Activated T-cell treated with anti-CD3 and anti-CD28 coated beads, Interleukin-2, amount 50 U/mL, for 1 hour (primary cell): ENCODE measurements at places on chromosomes 1 and 21.

- DNase-seq = no peak
Observed at GRCh38 chr21:45366931-45367401, 38.0 kb upstream of the COL18A1 start.

DNA sequence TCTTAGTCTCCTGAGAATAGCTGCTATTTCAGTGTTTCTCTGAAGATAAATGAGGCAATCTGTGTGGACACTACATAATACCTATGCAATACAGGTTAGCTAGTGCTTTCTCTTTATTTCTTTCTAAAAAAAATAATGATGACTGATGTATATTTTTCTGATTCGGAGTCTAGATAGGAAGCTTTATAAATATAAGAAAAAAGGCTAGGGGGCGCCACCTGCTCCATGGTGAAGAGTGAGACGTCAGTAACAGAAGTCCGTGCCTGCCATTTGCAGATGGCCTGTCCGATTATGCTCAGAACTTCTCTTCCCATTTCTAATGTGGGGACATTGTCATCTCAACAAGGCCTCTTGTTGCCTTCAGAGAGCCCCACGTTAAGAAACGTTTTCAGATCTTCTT, 26.4 kb downstream of the QSOX1 start:
- no peak for DNase-seq

DNA sequence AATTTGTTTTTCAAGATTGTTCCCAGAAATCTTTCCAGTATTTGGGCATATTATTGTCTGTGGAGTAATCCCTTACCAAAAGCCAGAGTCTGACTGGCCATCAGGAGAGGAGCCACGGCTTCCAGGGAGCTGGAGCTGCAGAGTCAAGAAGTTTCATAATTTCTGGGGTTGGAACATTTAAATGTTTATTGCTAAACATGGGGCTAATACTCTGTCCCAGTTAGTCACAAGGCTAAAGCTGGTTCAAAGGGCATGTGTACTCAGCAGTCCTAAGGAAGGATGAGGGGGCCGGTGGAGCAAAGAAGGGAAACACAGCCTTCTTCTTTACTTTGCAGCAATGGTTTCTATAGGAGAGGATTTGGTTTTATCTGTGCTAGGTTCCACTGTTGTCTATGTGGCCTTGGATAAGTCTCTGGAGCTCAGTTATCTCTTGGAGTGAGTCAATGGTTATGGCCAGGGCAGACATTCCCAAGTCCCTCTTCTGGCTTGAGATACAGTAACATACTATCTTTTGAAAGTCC, 9.5 kb downstream of the DENND2D start:
- no peak for DNase-seq

DNA sequence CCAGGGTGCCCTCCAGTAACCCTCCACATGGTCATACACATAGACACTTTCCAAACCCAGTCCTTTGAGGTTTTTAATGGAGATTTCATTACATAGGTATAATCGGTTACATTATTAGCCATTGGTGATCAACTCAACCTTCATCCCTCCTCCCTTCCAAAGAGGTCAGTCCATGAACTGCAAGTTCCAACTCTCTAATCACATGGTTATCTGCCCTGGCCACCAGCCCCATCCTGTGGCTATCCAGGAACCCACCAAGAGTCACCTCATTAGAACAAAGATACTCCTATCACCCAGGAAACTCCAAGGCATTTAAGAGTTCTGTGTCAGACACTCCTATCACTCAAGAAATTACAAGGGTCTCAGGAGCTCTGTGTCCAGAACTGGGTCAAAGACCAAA, 12.2 kb downstream of the ATP1A4 start:
- no peak for DNase-seq

DNA sequence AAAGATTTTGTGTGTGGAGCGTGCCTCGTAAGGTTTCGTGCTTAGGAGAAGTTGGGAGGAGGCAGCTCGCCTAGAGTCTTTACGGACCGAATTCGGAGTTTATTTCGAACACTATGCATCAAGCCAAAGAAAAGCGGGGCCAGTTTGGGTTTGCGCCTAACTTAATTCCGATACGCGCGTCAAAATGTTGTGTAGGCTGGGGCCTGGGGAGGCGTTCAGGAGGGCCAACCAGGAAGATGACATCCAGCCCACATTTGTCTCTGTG, 6.4 kb downstream of the FOXD2 start:
- DNase-seq = no peak

GRCh38 chr1:156704930-156705320, 458 bp downstream of the CRABP2 start:
- DNase-seq = peak; percentile 49

DNA sequence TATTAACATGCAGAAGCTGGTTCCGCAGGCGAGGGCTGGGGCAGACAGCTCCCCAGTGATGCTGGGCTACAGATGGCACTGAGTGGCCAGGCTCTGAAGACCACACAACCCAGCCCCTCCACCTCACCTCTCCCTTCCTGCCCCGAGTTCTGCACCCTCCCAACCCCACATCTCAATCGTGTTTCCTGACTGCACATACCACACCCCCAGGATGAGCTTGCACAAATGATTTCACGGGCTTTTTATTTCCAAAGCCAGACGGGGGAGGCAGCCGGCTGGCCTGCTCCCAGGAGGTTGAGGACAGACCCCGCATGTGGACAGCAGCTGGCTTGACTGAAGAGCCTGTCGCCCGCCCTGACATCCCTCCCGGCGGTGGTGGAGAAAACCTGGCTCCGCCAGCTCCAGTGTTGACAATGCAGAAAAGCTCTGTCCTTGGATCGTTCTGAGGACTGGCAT, 21.4 kb upstream of the ALDH4A1 start:
- DNase-seq = no peak

- no peak for DNase-seq
Observed at GRCh38 chr1:151011154-151011850, 3.1 kb downstream of the PRUNE1 start.

GRCh38 chr1:206842854-206843253, 22.6 kb upstream of the IL20 start:
- no peak for DNase-seq

- DNase-seq = no peak
Observed at GRCh38 chr1:158002022-158002630, 8.7 kb downstream of the KIRREL1 start.

DNA sequence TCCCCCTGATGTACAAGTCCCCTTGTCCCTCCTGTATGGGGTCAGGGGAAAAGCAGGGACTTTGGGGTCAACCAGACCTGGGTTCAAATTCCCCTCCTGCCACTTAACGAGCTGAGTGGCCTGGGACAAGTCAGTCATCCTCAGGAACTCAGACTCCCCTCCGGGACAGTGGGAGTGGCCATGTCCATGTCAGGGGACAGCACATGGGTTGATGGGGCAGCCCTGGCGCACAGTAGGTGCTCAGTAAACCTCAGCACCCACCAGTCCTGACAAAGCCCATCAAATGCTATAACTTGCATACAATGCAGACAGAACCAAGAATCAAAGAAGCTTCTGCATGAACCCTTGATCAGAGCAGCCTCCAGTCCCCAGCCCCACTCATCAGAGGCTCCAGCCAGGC, 30.0 kb downstream of the MATN1 start:
- no peak for DNase-seq

GRCh38 chr1:1284221-1285101, 4.2 kb downstream of the SCNN1D start:
- DNase-seq = no peak

- DNase-seq = no peak
Observed at GRCh38 chr1:31327381-31327780, 30.5 kb downstream of the ZCCHC17 start.

GRCh38 chr1:228818928-228819630, 83.8 kb downstream of the RHOU start:
- DNase-seq = no peak

- no peak for DNase-seq
Observed at GRCh38 chr21:29453511-29453910, 154.8 kb downstream of the BACH1 start.

DNA sequence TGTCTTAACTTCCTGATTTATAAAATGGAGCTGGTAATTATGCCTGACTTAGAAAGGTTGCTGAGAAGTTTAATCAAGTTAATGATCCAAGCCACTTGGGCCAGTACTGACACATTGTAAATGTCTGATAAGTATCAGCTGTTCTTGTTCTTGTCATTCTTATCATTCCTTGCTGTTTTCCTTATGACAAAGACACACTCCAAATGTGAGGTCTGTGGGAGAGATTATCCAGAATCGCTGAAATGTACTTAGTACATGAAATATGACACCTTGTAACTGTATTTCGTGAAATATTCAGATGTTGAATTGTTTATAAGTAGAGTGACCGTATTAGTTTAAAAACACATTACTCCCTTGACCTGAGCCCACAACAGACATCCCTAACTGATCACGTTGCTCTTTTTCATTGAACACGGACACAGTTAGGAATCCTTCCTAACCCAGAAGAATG, 6.1 kb downstream of the AADACL4 start:
- DNase-seq = no peak

GRCh38 chr1:151197863-151198253, 494 bp upstream of the PIP5K1A start:
- no peak for DNase-seq

- no peak for DNase-seq
Observed at GRCh38 chr1:44603718-44604117, 70.6 kb downstream of the TMEM53 start.

- no peak for DNase-seq
Observed at GRCh38 chr1:203692565-203693470, 66.2 kb downstream of the ATP2B4 start.

DNA sequence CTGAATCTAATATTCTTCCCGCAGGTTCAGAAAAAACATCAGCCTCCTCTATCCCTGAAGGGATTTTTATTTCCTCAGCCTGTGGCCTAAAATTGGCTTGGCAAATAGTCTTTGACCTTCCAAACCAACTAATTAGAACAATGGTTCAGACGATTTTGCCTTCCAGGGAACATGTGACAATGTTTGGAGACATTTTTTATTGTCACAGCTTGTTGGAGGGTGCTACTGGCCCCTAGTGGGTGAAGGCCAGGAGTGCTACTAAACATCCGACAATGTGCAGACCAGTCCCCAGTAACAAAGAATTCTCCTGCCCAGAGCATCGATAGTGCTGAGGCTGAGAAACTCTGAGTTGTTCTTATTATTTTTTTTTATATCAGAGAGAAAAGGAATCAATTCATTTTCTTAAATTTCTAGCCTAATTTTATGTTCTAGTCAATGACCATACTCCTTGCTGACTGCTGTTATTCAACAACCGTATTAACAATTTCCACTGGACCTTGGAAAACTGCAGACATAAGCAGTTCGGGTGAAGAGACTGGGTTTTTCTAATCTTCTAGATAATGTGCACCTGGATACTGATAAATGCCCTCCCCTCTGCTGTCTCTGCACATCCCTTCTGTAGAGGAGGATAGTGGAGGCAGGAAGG, 280.7 kb downstream of the LMX1A start:
- DNase-seq = no peak

DNA sequence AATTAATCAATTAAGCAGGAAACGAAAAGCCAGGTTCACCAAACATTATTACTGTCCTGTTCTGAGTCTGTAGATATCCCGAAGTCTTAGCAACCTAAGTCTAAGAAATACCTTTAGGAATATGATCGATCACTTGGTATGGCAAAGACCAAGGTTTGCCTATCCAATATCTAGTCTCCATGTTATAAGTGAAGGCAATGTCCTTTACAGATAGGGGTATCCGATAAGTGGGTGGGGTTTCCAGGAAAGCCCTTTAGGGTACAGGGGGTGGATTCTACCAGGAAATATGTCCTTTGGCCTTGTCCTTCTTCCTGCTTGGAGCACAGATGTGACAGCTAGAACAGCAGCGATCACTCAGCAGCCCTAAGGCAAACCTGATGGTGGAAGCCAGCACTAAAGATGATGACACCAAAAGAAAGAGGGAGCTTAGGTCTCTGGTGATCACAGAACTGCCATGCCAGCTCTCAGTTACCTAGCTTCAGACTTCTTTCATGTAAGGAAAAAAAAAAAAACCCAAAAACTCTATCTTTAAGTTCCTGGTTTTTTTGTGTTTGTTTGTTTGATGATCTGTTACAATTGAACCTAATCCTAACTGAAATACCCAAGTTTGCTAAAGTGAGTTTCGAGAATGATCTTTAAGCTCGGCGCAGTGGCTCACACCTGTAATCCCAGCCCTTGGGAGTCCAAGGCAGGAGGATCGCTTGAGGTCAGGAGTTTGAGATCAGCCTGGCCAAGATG, 40.8 kb downstream of the DSTYK start:
- DNase-seq = no peak

DNA sequence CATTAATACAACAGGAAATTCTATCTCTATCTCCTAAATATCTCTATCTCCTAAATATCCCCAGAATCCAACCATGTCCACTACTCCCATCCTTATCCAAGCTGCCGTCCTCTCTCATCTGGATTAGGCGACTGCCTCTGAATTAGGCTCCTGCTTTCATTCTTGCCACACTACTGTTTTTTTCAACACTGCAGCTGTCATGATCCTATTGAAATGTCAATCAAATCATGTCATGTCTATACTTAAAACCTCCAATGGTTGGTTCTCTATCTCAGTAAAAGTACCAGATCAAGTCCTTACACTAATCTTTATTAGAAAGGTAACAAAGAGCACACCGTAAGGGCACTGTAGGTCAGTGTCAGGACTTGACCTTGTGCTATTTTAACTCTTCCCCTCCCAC, 82.0 kb upstream of the NFIA start:
- no peak for DNase-seq

- no peak for DNase-seq
Observed at GRCh38 chr1:13517193-13517812, 3.5 kb upstream of the LRRC38 start.

DNA sequence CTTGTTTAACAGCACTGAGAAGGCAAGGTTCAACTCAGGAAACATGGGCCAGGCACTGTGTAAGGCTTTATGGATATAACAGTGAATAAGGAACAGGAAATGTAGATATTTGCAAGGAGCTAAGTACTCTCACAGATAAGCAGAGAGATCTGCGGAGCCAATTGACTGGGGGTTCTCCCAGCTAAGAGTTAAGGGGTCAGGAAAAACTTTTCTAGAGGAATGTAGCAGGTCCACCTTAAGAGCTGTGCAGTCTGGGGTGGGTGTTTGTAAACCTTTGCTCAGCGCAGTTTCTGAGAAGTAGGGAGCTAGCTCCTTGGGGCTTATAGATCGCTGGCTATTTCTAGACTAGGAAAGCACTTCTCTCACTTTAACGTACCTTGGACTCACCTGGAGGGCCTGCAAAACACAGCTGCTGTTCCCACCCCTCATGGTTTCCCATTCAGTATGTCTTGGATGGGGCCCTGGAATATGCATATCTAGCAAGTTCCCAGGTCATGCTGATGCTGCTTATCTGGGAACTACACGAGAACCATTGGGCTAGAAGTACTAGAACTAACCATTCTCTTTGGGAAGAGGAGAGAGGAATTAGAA, 51.7 kb downstream of the TLCD4 start:
- DNase-seq = no peak

DNA sequence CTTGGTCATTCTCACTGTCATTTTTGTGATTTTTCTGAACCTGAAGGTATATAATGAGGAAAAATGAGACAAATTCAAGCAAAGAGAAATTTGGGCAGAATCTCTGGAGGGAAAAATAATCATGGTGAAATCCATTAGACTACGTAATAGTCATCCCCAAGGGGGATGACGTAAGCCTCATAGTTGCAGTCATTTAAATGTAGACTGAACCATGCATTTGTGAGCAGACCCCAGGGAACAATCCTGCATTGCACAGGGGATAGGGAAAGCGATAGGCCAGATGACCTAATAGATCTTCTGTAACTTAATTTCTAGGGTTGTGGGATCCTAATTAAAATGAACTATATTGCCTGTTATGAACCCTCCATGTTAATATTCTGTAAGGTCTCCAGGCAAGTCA, 167.4 kb upstream of the C1orf21 start:
- no peak for DNase-seq

GRCh38 chr1:36328713-36329112, 5.3 kb upstream of the EVA1B start:
- DNase-seq = no peak
